CD4-positive, alpha-beta T cell treated with Interleukin-15 for 4 hours (primary cell): ENCODE measurements at places on chromosomes 13 and 19.

- no peak for DNase-seq
Measured at GRCh38 chr13:44382635-44383145, 9.1 kb downstream of the SERP2 start.

DNA sequence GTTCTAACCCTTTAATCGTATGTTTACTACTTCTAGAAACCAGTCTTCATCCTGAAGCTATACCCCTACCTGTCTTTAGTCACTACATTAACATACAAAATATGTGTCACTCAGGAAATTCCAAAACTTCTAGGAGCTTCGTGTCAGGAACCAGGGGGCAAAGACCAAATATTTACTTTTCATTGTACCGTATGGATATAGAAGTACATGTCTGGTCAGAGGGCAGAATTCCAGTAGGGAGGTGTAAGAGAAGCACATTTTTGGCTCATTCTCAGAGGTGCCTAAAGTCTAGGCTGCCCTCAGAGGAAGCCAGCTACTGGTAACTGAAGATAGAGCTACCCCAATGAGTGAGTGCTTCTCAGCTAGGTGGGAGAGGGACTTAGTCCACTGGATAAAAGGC, 320.7 kb downstream of the DIAPH3 start:
- DNase-seq: no peak

DNA sequence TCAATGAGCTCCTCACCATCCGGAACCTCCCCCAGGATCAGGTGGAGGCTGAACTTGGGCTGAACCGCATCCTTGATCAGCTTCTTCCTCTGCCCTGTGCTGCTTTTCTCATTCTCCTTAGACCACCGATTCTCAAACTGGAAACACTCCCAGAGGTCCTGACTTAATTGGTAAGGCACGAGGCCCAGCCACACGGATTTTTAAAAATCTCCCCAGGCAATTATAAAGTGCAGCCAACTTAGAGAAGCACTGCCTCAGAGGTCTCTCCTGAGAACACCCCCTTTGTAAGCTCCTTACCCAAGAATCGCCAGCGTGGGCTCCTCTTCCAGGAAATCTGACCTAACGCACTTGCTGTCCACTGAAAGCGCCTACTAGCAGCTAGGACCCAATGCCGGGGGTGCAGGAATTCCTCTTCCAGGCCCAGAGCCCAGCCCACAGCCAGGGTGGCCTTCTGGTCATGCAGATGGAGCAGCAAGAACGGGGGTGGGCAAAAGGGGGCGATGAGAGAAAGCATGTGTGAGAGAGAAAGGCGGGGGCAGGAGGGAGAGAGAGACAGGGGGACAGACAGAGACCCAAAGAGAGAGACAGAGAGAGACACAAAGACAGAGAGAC, 66.9 kb upstream of the CACNA1A start:
- no peak for DNase-seq

GRCh38 chr13:111908361-111908760, 158.6 kb upstream of the SOX1 start:
- no peak for DNase-seq

DNA sequence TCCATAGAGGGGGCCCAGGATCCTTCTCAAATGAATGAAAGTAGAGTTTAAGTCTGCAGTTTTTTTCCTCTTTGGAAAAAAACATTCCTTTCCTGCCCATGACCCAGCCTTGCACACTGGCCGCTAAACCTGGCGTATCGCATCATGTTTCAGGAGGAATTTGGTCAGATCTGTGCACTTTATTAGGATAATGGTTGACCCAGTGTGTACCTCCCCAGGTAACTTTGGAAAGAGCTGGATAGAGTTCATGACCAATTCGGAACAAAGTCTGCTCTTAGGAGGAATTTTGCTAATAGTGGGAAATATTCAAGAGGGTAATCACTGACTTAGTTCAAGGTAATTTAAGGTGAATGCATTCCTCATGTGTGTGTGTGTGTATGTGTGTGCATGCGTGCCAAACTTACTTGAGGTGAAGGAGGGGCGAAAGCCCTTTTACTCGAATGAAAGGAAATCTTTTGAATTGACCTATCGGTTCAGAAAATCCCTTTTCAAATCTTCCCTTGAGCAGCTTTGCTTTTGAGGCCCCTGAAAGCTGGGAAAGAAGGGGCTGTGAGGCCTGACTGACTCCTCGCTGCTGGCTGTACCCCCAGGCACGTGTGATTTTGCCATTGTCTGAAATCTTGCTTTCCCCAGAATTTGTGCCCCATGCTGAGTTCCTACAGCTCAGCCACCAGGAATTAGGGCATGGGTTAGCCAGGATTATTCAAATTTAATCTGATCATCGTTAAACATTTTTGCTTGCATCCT, 46.3 kb downstream of the SIPA1L3 start:
- DNase-seq: no peak

DNA sequence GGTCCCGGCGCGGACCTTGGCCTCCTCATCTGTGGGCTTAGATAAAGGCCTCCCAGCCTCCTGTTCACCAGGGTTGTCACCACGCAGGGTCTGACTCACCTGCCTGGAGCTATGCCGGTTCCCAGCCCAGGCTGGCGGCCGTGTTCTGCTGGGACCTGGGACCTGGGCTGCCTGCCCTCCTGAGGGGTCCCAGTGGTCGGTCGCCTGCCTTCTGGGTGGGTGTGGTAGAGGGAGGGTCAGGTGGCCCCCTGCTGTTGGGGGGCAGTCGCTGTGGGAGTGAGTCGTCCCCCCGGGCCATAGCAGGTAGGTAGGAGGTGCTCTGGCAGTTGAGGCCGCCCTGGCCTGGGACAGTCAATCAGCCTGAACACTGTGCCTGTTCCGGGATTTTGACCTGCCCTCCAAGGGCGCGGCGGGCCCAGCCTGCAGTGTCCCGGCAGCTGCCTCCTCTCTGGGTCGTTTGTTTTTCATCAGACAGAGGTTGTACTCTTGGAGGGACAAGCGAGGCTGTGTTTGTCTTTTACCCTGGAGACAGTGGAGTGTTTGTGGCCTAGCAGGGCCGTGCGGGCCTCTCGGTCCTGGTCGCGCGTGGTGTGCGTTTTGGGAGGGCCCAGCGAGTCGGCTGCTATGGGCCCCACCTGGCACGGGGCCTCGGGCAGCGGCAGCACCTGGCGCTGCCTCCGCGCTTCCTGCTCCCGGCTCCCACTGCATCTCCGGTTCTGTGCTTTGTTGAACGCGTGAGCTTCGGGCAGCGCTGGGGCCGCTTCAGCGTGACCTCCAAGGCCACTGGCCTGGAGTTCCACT, 2.6 kb downstream of the ADAT3 start:
- DNase-seq: no peak

DNA sequence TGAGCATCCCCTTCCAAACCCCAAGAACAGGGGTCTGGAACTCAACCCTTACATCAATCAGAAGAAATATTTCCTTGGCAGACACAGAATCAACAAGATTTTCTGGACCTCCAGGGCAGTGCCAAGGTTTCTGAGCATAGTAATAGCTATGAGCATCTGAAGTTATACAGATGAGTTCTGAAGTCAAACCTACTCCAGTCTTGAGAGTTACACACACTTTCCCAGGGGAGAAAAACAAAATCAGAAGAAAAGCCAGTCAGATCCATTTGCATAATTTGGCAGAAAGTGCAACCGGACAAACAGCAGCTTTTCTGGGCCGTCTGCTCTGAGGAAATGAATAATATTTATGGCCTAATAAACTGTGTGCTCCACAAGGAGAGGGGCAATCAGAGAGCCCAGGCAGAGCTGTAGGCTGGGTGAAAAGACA, 93.1 kb downstream of the KL start:
- DNase-seq: no peak

- DNase-seq: no peak
Measured at GRCh38 chr19:19119325-19120237, 18.7 kb downstream of the TMEM161A start.

DNA sequence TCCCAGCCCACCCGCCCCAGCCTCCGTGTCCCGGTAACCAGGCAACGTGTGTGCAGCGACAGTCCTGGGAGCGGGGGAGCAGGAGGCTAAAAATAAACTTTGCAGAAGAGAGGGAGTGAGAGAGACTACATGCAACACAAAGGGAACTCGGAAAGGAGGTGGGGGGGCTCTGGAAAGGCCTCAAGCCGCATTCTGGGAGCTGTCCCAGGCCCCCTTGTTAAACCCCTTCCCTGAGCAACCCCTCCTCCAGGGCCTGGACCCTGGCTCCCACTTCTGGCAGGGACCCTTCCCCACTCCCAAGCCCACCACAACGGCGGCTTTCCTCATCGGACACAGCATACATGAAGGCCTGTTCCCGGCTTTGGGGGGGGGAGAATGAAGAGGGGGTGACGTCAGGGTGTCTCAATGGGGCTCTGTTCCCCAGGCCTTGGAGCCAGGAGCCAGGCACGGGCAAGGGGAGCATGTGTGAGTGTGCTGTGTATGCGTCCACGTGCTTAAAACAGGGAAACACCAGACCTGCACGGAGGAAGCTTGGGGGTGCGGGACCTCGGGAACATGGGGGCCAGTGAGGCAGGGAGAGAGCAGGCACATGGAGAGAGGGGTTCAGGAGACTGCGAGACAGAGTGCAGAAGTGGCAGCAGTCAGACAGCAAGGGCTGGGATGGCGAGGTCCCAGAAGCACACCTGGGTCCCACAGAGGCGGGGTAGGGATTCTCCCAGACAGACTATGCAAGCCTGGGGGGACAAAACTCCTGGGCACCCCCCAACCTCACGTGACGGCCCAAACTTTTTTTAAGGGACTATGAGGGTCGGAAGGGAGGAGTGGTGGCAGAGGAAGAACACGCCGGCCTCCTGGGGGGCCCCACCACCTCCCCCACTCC, 2.3 kb downstream of the ERF start:
- no peak for DNase-seq

DNA sequence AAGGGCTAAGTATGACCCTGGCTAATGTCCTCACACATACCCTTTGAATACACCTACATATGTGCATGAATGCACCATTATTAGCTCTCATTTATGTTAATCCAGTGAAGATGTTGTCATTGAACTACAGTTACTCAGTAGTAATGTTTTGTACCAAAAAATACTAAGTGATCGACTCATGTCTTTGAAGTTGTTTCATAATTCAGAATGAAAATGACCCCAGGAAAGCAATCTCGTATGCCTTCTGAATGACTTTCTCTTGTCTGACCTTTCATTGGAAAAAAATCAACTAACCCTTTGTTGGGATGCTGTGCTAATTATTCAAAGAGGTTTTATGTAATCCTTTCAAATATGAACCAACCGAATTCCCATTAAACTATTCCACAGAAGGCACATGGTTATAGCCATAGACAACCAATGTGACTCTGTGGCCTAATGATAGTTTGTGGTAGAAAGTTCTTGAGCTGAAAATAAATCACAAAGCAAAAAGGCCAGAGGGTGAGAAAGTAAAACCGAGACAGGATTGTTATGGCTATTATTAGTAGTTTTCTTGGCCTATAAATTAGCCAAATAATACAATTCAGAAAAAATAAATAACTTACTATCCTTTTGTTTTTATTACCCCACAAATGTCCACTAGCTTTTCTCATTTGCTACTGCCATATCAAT, 86.8 kb upstream of the STARD13 start:
- no peak for DNase-seq

DNA sequence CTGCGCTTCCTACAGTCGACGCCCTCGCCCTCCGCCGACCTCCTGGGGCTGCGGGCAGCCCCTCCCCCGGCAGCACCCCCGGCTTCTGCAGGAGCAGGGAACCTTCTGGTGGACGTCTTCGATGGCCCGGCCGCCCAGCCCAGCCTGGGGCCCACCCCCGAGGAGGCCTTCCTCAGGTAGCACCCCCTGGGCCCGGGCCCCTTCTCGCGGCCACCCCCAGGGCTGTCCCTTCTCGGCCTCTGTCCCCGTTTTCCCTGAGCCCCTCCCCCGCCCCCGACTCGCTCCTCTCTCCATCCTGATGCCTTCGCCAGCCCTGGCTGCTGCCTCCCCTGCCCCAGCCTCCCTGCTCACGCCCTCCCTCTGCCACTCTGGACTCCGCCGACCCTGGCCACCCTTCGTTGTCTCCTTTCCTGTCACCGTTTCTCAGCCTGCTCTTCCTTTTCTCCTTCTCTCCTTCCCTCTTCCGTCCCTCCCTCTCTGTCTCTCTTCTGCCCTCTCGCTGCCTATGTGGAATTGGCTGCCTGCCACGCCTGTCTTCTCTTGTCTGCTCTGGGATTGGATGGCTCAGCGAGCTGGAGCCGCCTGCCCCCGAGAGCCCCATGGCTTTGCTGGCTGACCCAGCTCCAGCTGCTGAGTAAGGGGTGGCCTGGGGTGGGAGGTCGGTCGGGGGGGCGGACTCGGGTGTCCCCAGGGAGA, 11.0 kb downstream of the FUZ start:
- no peak for DNase-seq
